Non-pigmented ciliary epithelial cell (primary cell): ENCODE measurements at places on chromosomes 16 and 17.

GRCh38 chr17:44307387-44308186, 814 bp upstream of the RUNDC3A start:
- DNase-seq, result no peak

DNA sequence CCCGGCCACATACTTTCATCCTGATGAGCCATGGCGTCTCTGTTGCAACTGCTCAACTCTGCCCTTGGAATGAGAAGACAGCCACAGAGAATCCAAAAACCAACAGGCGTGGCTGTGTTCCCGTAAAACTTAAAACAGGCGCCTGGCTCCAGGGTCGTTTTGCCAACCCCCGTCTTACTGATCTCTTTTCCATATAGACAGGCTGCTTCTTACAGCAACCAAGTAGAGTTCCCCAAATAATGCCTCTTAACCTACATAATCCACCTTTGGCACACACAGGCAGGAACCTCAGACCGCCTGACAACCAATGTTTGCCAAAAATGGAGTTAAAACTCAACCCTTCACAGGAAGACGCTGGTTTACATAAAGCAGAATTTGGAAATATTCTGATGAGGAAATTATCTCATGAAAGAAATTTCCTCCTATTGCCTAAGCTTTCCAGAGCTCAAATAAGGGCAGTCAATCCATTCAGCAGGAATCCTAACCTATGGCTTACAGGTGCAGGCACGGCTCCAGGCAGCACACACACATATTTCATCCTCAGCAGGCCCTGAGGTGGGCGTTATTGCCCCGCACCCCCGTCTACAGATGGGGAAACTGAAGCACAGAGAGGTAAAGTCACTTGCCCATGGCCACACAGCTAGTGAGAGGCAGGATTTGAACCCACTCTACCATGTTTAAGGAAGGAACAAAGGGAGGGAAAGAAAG, 35.8 kb downstream of the LITAF start:
- DNase-seq, result no peak

- no peak for DNase-seq
Measured at GRCh38 chr17:7729816-7730215, 12.3 kb downstream of the DNAH2 start.

GRCh38 chr17:78529251-78529650, 47.9 kb downstream of the DNAH17 start:
- no peak for DNase-seq

- no peak for DNase-seq
Measured at GRCh38 chr16:65064131-65064530, 57.7 kb downstream of the CDH11 start.
